ENCODE measurements at places on chromosomes 13 and 19.
A peak's percentile ranks its signal among the peaks of the same experiment; 100 is the strongest.

DNA sequence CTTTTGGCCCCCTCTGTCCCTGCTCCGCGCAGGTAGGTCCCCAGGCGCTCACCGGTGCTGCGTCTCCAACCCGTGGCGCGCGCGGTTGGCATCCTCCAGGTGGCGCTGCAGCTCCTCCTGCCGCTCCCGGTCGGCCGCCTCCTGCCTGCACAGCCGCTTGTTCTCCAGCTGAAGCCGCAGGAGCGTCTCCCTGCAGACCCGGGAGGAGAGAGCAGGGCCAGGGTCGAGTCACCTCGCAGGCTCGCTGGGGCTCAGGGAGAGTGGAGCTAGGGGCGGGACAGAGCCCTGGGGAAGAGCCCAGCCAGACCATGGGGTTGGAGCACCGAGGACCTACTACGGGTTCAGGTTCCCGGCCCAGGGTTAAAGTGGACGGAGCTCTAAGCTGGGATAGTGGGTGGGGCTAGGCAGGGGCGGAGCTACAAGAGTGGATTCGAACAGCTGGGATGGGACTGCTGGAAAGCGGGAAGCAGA is 9.3 kb downstream of the HOOK2 start:
- DNase-seq = no peak

DNA sequence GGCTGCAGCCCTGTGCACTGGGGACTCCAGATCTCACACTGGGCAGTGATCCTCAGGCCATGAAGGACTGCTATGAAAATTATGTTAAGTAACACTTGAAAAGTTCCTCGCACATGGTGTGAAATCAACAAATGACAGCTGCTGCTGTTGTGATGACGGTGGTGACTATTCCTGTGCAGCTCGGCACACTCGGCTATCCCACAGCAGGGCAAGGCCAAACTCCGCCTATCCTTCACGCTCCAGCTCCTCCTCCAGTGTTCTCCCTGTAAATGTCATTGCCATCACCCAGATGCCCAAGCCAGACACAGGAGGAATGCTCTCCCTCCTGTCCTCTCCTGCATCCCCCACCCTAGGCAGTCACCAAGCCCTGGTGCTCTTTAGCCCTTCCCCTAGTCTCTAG is 31.3 kb downstream of the GRIK5 start:
- no peak for DNase-seq

GRCh38 chr13:43572656-43573360 is 214.0 kb downstream of the ENOX1 start:
- no peak for DNase-seq

- DNase-seq = no peak
Measured at GRCh38 chr13:73401769-73402168, 343.0 kb downstream of the KLF5 start.

DNA sequence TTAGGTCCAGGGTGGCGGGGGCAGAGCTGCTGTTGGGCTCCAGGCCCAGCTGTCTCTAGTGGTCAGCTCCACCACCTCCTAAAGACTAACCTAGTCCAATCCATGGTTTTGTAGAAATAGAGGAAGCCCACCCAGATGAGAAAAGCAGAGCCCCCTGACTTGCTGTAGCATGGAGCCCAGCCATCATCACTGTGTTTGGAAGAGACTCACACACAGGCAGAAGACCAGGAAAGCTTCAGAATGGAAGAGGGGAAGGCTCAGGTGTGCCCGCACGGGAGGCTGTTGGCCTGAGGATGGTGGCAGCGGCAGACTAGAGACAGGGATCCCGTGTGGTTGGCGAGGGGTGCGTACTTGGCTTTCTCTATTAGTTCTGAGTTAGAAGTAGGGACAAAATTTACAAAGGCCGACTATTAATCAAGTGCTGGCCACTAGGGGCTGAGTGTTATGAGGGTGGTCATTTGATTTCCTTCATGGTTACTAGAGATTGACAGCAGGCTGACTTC is 193.2 kb upstream of the SOX1 start:
- DNase-seq = no peak

DNA sequence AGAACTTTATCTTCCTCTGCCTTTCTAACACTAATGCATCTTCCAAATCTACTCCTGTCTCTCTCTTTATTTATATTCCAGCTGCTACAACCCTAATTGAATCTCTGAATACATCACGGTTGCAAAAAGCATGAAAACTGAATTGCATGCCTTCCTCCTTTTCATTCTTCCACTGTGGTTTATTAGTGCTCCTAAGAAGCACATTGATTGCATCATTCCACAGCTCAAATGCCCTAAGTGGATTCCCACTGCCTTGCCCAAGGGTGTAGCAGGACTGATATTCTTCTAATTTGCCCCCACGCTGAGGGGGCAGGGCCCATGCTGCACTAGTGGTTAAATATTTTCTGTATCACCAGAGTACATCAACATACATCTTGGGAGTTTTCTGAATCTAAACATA is 640.8 kb downstream of the EFNB2 start:
- DNase-seq = no peak

GRCh38 chr13:108915634-108916512 is 286.5 kb downstream of the MYO16 start:
- peak; percentile 82 for DNase-seq

- DNase-seq = peak; percentile 96
Measured at GRCh38 chr13:111153279-111153976, 38.3 kb downstream of the ARHGEF7 start.

- no peak for DNase-seq
Measured at GRCh38 chr19:45878043-45878794, 7.7 kb downstream of the IRF2BP1 start.

GRCh38 chr19:30864391-30865215 is 484.6 kb downstream of the TSHZ3 start:
- DNase-seq = no peak

- DNase-seq = no peak
Measured at GRCh38 chr13:74794147-74794546, 659.9 kb upstream of the KLF12 start.

- DNase-seq = peak; percentile 20
Measured at GRCh38 chr13:98998831-98999638, 21.2 kb upstream of the DOCK9 start.

DNA sequence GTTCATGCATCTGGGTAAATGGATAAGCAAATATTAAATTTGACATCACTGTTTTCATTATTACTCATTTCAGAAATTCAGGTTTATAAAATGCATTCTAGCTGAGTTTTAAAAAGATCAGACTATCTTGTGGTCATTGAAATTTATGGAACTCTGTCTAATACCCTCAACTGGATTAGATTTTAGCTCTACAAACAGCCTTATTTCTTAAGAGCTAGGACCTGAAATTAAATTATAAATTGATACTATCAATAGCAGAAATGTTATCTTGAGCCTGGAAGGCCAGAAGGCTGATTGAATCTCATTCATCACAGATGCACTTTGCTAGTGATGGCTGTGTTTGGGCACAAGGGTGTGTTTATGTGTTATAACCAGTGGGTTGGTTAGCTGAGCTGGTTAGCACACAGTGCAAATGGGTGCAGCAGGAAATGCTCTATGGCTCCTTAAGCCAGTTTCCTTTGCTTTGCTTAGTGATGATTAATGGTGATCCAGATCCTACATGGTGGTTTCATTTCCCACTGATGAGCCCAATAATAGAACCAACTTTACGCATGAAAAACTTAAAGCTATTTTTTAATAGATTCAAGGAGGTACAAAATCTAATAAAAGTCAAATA is 310.8 kb upstream of the KLF12 start:
- DNase-seq = no peak

- DNase-seq = no peak
Measured at GRCh38 chr13:93222976-93223375, 3.6 kb upstream of the GPC6 start.

DNA sequence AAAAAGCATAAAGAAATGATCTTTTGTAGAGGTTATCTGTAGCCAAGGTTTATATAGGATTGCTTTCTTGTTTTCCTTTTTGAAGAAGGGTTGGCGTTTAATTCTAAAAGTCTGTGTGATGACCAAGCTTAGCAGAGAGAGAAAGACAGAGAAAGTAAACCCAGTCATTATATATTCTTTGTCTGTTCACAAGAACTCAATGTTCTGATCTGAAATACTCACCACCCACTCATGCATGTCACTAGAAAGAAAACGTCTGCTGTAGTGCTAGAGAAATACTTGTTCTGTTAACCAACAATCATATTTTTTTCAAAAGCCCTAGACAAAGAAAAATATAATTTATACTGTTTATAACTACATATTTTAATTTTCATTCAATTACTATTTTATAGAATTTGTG is 173.7 kb upstream of the SLITRK5 start:
- no peak for DNase-seq

- peak; percentile 40 for DNase-seq
Measured at GRCh38 chr19:4338441-4339355, at the start of gene STAP2. Gene STAP2, minus strand, starts transcription at chr19:4338827. Its CDS starts 74 bp downstream, at chr19:4338753.

DNA sequence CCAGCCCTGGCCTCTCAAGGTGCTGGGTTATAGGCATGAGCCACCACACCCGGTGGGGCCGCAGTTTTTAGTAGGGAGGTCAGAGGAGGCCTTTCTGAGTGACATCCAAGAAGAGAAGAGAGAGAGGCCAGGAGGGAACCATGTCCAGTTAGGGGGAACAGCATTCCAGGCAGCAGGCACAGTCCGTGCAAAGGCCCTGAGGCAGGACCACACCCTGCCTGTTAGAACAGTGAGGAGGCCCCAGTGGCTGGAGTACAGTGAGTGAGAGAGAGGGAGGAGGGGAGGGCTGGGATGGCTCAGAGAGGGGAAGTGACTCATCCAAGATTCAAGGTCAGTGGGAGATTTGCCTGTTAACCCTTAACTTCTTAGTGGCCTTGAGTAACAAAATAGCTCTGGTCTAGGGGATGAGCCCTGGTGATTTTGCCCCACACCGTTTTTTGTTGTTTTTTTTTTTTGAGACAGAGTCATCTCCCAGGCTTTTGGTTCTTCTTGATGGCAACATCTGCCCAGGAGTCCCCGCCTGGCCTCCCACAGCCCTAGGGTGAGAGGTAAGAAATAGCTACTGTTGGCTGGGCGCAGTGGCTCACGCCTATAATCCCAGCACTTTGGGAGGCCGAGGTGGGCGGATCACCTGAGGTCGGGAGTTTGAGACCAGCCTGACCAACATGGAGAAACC is 2.7 kb upstream of the PLIN3 start:
- peak; percentile 13 for DNase-seq

GRCh38 chr13:74845806-74846205 is 636.2 kb downstream of the TBC1D4 start:
- DNase-seq = no peak

GRCh38 chr13:31556376-31556775 is 182.9 kb upstream of the RXFP2 start:
- DNase-seq = no peak

GRCh38 chr19:5996623-5997320 is 18.8 kb upstream of the RANBP3 start:
- DNase-seq = no peak

GRCh38 chr19:50190439-50190891 is 13.0 kb upstream of the MYH14 start:
- DNase-seq = no peak

DNA sequence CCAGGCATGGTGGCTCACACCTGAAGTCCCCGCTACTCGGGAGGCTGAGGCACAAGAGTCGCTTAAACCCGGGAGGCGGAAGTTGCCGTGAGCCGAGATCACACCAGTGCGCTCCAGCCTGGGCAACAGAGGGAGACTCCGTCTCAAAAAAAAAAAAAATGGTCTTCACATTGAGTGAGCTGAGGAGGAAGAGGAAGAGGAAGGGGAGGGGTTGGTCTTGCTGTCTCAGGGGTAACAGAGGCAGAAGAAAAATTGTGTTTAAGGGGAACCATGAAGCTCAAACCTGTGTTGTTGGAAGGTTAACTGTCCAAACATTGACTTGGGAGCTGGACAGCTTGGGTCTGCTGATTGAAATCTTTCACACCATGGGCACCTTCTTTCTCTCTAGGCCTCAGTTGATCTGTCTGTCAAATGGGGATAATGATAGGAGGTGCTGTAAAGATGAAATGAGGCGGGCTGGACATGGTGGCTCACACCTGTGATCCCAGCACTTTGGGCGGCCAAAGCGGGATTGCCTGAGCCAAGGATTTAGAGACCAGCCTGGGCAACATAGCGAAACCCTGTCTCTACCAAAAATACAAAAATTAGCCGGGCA is 9.8 kb upstream of the SLC44A2 start:
- DNase-seq = no peak

DNA sequence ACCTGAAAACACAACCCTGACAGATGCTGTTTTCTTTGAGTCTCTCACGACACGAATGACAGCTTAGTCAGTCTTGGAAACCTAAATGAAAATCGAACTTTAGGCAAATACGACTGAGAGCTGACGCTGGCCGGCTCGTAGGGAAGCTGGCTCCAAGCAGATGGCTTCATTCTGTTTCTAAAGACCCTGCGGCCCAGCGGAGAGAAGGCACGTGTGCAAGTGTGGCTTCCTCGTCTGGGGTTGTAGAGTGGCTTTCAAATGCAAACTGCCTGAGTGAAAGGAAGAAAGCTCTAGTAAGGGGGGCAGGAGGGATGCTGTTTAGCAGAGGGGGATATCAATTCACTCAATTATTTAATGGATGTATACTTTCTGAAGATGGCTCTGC is 26.1 kb upstream of the TIMM44 start:
- DNase-seq = no peak

GRCh38 chr19:18436671-18437490 is 1.1 kb downstream of the ISYNA1 start:
- peak; percentile 74 for DNase-seq

DNA sequence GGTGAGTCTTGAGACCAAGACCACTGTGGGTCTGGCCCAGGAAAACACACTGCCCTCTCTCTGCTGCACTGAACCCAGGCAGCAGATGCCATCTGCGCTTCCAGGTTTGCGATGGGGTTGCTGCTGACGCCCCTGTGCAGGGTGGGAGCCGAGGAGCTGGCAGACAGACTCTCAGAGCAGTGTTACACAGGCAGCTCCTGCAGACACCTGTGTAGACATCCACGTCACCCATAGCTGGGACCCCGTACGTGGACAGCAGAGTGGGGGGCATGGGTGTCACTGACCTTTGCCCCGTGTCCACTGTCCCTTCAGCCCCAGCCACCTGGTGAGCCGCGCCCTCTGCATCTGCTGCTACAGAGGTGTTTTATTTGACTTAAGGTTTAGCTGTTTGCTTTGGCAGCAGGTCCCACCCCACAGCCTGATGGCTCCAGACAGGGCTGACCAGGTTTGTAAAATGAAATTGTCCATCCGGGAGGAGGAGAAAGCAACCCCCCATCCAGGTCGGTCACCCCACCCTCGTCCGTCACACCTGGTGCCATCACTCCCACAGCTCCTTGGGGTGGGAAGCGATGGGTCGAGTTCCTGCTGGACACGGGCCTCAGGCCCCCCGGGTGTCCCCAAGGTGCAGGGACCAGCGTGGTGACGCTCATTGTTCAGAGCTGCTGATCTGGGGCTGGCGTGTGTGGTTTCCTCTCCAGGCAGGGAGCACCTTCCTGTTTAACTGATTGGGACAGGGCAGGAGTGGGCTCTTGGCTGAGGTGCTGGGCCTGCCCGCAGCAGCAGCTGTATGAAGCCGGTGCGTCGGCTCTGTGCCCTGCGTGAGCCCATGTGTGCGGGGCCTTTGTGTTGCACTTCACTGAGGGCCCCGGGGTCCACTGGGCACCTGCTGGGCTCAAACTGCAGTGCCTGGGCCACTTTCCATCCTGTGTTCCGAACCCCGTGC is 28.4 kb downstream of the MCF2L start:
- DNase-seq = no peak

DNA sequence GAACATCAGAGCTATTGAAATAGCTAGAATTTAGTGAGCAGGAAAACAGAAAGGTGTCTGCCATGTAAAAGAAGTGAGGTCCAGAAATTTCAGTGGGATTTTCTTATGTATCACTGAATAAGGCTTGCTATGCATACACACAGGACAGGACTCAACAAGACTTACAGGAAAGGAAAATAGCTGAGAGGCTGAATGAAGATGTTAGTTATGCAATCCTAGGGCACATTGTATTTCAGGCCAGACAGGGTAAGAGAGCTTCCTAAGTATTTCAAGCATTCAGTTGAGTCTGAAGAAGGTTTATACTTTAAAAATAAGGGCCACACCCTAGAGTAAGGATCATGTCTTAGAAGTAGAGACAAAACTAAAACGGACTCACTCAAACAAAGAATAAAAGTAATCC is 419.9 kb upstream of the PRR20A start:
- no peak for DNase-seq
